ENCODE measurements at places on chromosomes 11 and 22.

GRCh38 chr11:16352707-16353106, 3.6 kb downstream of the SOX6 start:
- no peak for DNase-seq

GRCh38 chr22:25172153-25172552, 27.5 kb upstream of the CRYBB3 start:
- peak; percentile 15 for DNase-seq

DNA sequence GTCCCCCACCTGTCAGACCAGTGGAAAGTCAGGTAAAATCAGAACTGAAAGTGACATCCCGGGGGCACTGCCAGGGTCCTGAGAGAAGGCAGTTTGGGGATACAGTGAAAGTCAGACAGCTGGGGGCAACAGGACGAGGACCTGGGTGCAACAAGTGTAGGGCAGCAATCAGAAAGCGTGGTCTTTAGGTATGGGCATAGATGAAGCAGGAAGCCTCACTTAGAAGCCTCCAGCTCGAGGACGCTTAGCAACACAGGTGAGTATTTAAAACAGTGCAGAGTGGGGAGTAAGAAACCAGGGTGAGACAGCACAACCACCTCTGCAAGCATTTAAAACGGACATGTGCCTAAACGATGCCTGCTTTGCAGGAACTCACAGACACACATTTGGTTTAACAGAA, 64.6 kb upstream of the POU2AF1 start:
- DNase-seq = no peak

DNA sequence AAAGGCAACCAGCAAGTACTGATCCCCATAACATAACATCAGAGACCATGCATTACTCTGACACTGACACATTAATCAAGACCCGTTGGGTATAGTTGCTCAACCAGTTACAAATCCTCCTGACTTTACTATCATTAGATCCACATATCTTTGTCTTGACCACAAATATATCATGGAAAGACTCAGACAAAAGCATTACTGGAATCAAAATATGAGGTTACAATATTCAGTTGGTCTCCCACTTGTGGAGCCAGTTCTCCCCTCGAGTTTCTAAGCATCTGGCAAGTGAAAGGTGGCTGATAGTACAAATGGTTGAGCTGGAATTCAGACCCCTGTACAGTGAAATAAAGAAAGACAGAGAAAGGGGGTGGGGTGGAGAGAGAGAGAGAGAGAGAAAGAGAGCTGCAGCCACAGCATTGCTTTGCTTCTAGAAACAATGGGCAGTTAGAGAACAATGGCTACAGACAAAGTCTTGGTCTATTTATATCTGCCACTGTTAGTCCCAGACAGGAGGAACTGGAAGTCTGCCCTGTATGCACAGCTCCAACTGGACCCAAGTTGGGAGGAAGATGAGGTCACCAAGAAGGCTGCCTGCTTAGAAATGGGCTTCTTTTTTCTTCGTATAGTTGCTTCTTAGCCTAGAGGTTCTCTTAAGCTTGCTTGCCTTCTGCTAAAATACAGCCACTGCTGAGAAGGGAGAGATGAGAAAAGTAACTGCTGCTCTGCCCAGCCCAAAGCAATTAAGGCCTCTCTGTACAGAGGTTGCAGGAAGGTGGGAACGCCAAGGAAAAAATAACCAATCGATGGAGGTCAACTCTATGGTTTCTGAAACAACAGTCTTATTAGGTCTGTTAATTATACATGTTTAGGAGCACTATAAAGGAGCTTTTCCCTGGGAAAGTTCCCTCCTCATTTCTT, 85.5 kb downstream of the ETS1 start:
- peak; percentile 30 for DNase-seq

GRCh38 chr11:125360066-125360465, 136.0 kb downstream of the FEZ1 start:
- no peak for DNase-seq
